ENCODE measurements at places on chromosomes 2 and 18. TPM values are rescaled to one million over a fixed set of nuclear protein-coding genes. Genes with fewer than 3 reads are reported as not detected.

GRCh38 chr2:103138123-103138901 is 376.5 kb downstream of the TMEM182 start:
- no peaks in the 10 kb centered on the region for H3K4me1 ChIP-seq
- no peak overlapping the region for H3K27ac ChIP-seq
- no peaks in the 10 kb centered on the region for H3K27me3 ChIP-seq

DNA sequence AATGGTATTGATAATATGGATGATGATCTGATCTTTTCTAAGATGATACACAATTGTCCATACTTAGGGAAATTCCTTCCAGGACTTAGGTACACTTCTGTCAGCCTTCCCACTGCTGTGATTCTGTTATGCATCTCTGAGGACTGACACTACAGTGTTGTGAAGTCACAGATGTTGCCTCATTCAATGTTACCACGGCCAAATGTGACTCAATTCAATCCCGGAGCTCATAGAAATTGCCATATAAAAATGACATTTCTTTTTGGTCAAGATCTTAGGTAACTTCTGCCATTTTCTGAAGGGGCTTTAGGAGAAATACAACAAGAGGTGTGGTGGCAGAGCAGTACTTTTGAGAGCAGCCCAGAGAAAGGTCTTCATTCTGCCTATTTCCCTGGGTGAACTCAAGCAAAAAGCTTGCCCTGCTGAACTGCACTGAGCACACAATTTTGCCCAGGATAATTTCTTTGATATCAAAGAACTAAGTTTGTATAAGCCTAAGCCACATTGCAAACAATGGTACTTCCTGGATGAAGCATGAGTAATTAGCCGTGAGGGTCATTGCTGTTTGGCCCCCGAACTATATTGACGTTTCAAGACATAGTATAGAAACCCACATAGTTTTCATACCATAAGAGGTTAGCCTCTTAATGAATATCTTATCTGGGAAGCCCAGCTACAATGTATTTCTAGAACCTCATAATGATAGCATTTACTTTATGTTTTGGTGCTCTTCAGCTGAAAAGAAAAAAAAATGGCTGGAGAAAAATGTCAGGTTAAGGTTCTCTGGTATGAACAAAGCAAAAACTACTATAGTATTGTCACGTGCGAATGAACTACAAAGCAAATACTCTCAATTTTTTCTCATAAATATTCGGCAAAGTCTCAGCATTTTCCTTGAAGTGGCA is 437.4 kb downstream of the MEIS1 start:
- H3K27me3 ChIP-seq: no peaks in the 10 kb centered on the region
- H3K27ac ChIP-seq: no peak overlapping the region
- H3K4me3 ChIP-seq: no peak overlapping the region
- no peak for DNase-seq

DNA sequence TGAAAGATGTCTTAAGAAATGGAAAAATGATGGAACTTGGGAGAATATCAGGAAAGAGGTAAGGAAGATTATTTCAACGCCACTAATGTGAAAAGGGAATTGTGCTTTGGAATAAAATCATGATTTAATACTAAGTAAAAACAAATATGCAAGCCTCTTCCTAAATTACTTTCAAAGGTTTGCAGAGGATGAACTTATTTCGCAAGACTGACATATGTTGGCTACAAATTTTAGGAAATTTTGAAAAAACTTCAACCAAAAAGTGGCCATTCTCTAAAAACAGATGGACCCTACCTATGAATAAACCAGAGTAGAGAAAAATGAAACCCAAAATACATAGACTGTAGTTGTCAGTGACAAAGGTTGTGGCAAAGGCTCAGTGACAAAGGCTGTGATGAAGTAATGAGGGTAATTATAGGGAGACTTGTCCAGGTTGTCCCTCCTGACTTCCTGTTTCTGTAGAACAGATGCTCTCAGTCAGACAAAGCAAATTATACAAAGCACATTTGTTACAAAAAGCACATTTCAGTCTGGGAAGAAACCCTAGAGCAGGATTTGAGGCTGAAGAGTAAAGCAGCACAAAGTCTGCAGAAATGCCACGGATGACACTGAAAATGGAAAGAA is 39.5 kb downstream of the SFT2D3 start:
- peaks cover 3% of the 10 kb centered on the region for H3K36me3 ChIP-seq
- no peak overlapping the region for H3K4me3 ChIP-seq
- no peak overlapping the region for H3K27ac ChIP-seq

DNA sequence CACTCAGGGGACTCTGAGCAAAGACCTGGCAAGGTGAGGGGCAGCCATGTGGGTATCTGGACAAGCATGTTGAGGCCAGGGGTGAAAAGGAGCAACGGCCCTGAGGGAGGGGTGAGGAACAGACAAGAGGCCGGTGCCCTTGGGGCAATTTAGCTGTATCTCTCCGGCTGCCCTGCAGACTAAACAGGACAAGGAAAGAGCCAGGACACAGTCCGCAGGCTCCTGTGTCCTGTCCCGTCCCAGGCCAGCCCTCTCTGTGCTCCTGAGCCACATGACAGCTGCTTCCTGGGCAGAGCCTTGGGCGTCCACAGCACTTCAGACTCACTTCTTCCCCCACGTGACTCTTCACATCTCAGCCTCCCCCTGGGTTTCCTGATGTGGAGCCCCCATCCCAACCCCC is 206.1 kb downstream of the KLHL29 start:
- H3K27ac ChIP-seq: no peak overlapping the region
- DNase-seq: no peak
- no peaks in the 10 kb centered on the region for H3K27me3 ChIP-seq
- no peaks in the 10 kb centered on the region for H3K36me3 ChIP-seq

DNA sequence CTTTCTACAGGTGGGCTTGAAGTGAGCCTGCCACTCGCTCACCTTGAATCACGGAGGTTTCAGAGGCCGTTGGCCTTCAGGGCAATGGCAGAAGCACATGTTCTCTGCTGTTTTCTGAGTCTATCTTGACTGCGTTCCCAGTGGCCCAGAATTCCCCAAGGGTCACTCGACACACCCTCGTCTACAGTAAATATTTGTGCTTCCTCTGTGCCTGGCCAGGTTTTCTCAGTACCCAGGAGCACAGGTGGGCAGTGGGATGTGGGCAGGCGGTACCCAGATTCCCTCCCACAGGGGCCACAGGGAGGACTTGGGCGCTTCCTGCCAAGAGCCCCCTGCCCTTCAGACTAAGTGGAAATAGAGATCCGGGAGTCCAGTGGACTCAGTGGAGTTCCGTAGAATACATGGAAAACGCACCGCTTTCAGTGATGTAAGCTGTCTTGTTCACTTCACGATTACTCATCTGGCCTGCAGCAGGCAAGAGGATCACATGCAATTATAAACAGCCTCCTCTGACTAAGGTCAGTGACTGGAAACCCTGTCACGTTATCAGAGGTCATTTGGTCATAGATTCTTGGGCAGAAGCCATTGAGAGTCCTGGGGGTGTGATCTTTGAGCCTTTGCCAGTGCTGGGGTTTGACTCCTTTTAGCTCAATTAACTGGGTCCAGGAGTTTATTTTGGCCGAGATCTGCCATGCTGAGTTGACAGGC is 179.8 kb downstream of the NEDD4L start:
- no peaks in the 10 kb centered on the region for H3K27me3 ChIP-seq
- H3K4me3 ChIP-seq: peak overlapping the region; percentile 47
- H3K36me3 ChIP-seq: no peaks in the 10 kb centered on the region
- peak; percentile 80 for DNase-seq
- peak overlapping the region; percentile 80 for H3K27ac ChIP-seq
- H3K4me1 ChIP-seq: peaks cover 21% of the 10 kb centered on the region

DNA sequence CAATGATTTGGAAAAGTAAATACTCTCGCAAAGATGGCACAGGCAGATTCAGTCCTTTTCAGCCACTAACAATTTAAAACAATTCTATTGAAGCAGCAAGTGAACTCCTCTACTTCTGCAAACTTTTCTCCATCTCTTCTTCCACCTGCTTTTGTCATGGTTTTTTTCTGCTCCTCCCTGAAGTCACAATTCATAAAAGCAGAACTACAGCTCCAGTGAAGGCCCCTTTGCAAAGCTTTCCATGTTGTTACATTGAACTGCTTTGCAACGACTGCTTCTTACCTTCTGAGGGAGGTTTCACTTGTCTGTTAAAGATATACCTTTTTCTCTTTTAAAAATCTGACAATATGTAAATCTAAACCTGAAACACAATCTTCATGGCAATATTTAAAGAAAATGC is 3.7 kb upstream of the SERTAD2 start:
- peaks cover 11% of the 10 kb centered on the region for H3K4me1 ChIP-seq
- H3K27me3 ChIP-seq: no peaks in the 10 kb centered on the region
- H3K27ac ChIP-seq: no peak overlapping the region
- no peaks in the 10 kb centered on the region for H3K36me3 ChIP-seq

DNA sequence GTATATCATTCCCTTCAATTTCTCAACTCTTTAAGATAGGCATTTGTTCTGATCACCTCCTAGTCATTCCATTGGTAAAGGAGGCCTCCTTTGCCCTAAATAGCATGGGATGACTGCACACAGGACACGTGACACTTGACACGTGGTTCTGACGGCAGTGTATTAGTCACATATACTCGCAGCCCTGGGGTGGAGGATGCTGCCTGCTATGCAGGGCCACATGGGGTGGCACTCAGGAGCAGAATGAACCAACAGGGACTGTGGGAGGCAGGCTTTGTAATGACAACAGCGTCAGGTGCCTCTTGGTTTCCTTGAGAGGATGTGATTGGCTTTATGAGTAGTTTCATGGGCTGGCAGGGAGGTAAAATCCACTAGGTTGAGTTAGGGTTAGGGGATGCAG is 9.3 kb upstream of the KCNS3 start:
- no peak for DNase-seq
- H3K27ac ChIP-seq: no peak overlapping the region
- no peaks in the 10 kb centered on the region for H3K36me3 ChIP-seq
- H3K4me3 ChIP-seq: no peak overlapping the region
- no peaks in the 10 kb centered on the region for H3K27me3 ChIP-seq
- no peaks in the 10 kb centered on the region for H3K4me1 ChIP-seq

DNA sequence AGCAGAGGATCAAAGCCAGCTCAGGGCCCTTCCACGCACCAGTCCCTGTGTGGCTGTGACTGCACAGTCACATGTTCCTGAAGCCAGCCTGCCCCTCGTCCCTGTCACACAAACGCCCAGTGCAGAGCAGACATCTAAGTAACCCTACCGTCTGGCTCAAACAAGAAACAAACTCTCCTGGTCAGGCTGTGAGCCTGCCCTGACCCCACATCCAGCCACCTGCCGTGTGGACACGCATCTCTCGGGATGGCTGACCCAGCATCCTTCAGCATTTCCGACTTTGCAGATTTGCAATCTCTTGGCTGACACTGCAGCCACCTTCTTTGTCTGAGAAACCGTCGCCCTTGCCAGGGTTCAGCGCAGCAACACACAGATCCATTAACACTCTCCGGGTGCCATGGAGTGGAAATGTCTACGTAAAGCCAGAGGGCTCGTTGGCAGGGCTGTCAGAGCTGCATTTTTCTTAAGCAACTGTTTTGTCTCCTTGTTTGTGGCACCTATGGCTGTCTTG is 82.3 kb upstream of the ASAP2 start:
- no peak for DNase-seq
- no peaks in the 10 kb centered on the region for H3K27me3 ChIP-seq
- no peak overlapping the region for H3K27ac ChIP-seq
- no peaks in the 10 kb centered on the region for H3K4me1 ChIP-seq

- H3K4me1 ChIP-seq: no peaks in the 10 kb centered on the region
- no peak overlapping the region for H3K27ac ChIP-seq
- DNase-seq: no peak
- no peak overlapping the region for H3K4me3 ChIP-seq
Measured at GRCh38 chr2:194096402-194096801, 1560.6 kb upstream of the SLC39A10 start.

- H3K4me3 ChIP-seq: peak overlapping the region; percentile 92
- no peaks in the 10 kb centered on the region for H3K27me3 ChIP-seq
- peaks cover 40% of the 10 kb centered on the region for H3K4me1 ChIP-seq
- peak overlapping the region; percentile 85 for H3K27ac ChIP-seq
- peak; percentile 66 for DNase-seq
Measured at GRCh38 chr2:169828141-169828811, 1.0 kb downstream of the UBR3 start.

DNA sequence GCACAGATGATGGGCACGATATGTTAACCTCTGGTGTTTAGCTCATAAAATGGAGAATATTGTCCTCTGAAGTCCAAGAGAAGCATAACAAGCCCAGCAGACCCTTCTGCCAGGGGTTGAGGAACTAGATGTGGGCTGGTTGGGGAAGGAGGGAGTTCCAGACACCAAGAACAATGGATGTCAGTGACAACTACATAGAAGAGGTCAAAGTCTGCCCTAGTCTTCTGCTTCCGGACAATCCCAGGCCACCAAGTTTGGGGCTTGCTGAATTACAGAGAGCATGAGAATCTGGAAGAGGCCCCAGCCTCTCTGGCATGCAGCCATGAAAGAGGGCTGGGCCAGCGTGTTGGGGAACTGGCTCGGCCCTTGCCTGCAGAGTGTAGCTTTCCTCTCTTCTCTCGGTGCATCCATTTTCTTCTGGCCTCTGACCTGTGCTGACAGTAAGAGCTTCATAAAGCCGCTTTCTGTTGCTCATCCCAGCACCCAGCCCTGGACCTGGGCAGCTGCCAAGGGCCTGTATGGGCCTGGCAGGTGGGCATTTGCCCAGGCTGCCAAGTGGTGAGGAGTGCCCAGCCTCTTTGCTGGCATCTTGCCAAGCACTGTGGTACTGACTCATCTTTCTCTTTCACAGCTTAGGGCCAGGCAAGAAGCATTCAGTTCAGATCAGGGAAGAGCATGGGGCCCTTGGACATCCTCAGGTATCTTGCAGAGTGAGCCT is 14.6 kb upstream of the LAPTM4A start:
- DNase-seq: peak; percentile 26
- no peaks in the 10 kb centered on the region for H3K27me3 ChIP-seq
- H3K27ac ChIP-seq: no peak overlapping the region

- peaks cover 39% of the 10 kb centered on the region for H3K4me1 ChIP-seq
- no peaks in the 10 kb centered on the region for H3K36me3 ChIP-seq
- no peaks in the 10 kb centered on the region for H3K27me3 ChIP-seq
- no peak overlapping the region for H3K27ac ChIP-seq
- DNase-seq: no peak
- H3K4me3 ChIP-seq: no peak overlapping the region
Measured at GRCh38 chr2:109268916-109269315, 139.9 kb downstream of the SH3RF3 start.

Gene CROCC2
- 17.1 TPM for total RNA-seq

Gene PFN4
- 0.54 TPM for total RNA-seq

Gene DSG1
- not detected for total RNA-seq

Measured in upper lobe of left lung (tissue), 6 donors.